ENCODE measurements at places on chromosomes 5 and 9.

- no peak for DNase-seq
Measured at GRCh38 chr5:143066556-143067281, 296.5 kb downstream of the ARHGAP26 start.

DNA sequence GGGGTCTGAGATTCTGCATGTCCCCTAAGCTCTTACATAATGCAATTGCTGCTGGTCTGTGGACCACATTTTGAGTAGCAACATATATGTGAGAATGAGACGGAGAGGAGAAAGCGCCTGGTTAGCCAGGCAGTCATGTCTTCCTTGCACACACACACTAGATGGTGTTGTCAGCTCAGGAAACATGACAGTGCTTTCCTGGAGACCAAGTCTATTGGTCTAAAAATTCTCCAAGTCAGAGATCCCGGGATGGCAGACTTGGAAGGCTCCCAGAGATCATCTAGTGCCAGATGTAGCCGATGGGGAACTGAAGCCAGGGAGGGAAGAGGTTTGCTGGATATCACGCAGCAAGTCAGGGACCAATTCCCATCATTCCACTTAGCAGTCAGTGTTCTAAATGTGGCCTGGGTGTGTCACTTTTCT, 53.4 kb downstream of the GALNT12 start:
- no peak for DNase-seq

GRCh38 chr5:10591966-10592365, 28.1 kb downstream of the ANKRD33B start:
- no peak for DNase-seq

- no peak for DNase-seq
Measured at GRCh38 chr9:133552236-133552635, 17.7 kb downstream of the ADAMTSL2 start.
